NCI-H1105 (cell line): ENCODE measurements at places on chromosomes 13 and 19.

- no peak for DNase-seq
Observed at GRCh38 chr13:29884671-29885430, 34.4 kb upstream of the UBL3 start.

DNA sequence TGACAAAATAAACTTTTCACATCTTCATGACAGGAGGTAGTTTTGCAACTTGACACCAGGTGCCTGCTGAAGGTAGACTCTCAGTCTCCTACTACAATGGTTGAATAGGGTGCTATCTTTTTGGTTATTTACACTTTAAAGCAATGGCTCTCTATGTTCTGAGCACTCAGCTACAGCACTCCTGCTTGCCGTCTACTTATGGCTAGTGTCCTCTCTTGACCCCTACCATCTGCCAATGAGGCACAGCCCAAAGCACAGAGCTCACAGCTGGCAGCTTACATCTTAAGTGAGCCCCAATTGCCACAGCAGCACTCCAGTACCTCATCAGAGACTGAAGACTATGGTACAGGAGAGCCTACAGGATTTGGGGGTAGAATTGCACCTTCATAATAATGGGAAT is 11.4 kb downstream of the ZNF708 start:
- DNase-seq = no peak

GRCh38 chr19:42199440-42200115 is 17.9 kb downstream of the DEDD2 start:
- no peak for DNase-seq

- peak; percentile 100 for DNase-seq
Observed at GRCh38 chr19:47428177-47428894, 9.0 kb upstream of the MEIS3 start.

DNA sequence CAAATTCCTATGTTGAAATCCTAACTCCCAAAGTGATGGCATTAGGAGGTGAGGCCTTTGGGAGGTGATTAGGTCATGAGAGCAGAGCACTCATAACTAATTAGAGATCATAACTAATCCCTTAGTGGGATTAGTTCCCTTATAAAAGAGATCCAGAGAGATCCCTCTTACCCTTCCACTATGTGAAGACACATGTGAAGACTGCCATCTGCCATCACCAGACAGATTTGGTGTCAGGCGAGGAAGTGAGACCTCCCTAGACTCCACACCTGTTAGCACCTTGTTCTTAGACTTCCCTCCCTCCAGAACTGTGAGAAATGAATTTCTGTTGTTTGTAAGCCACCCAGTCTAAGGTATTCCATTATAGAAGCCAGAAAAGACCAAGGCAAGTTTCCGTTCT is 112.2 kb downstream of the NDFIP2 start:
- DNase-seq = no peak

DNA sequence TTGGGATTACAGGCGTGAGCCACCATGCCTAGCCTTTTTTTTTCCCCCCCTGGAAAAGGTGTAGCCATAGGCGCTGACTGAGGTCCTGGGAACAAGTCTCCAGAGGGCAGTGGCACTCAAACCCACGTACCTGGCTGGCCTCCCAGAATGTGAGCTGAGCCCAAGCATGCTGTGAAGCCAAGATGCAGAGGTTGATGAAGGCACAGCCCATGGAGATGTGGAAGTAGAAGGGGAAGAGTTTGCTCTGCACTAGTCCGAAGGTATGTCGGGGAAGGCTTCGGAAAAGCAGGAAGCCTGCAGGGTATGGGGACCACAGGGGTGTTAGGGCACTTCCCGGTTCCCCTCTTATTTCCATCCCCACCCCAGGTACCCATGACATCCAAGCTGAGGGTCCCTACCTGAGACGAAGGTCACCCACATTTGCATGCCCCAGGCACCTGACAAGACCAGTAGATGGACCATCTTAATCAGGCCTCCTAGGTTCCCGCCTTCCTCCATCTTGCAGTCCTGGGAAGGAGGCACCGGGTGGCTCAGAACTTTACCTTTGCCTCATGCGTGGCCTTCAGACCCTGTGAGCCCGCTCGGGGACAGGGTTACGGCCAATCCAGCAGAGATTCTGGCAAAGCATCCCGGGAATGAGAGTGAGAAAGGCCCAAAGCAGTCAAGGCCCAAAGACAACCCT is 805 bp downstream of the TMEM205 start:
- DNase-seq = no peak

- no peak for DNase-seq
Observed at GRCh38 chr19:57872450-57872849, 16.4 kb downstream of the ZNF814 start.

GRCh38 chr13:98326291-98326690 is 149.2 kb upstream of the RNF113B start:
- DNase-seq = no peak

GRCh38 chr19:33785795-33786194 is 10.9 kb upstream of the KCTD15 start:
- no peak for DNase-seq

DNA sequence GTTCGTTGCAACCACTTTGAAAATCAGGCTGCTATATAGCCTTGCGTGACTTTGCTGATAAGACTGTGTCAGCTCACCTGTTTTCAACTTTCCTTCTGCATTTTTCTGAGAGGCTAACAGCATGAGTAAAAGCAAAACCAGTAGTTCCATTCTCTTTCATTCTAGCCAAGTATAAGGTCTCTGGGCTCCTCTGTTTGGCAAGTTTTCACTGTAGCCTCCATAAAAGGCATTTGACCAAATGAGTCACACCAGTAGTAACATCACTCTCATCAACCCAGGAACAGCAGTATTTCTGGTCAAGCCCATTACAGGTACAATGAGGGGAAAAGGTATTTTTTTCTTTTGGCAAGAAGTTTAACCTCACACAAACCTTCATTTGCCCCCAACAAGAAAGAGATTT is 1149.8 kb upstream of the MIR17HG start:
- no peak for DNase-seq

- no peak for DNase-seq
Observed at GRCh38 chr19:53880711-53881481, 1.1 kb upstream of the PRKCG start.

- no peak for DNase-seq
Observed at GRCh38 chr13:110471833-110472162, 89.7 kb downstream of the RAB20 start.

GRCh38 chr19:15529774-15530372 is 21.5 kb downstream of the CYP4F22 start:
- no peak for DNase-seq

- no peak for DNase-seq
Observed at GRCh38 chr19:51695088-51695487, 2.0 kb downstream of the SPACA6 start.

DNA sequence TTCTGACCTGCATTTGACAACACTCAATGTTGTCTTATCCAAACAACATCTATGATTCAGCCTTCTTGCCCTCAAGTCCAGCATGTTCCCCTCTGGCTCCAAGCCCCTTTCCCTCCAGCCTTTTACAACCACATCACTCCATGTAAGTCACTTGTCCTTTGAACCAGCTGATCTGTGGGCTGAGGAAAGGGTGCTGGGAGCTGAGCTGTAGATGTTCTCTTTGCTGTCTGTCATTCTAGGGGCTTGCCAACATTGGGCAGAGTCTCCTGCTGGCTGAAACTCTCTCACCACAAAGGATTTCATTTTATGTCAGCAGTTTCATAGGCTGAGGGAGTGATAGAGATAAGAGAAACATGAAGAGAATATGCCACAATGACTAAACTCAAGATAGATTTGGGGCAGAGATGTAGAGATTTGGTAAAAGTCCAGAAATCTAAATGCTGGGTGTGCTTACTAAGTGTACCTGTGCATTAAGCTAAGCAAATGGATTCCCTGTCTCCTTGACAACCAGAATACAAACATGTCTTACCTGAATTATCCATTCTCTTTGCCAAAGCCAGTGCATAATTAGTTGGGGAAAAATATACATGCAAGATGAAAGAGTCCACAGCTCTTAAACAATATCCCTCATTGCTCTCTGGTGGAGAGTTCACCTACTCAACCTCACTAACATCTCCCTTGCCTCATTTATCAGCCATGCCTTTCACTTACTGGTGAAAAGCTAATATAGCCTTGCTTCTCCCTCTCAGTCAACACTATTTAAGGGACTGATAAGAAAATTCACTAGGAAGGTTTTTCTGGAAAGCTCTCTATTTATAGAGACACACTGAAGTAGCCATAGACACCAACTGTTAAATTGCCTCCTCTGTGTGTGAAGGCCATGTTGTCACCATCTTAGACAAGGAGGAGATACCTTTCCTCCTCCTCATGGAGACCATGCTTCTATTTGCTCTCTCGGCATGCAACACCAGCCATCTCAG is 175.5 kb upstream of the SERP2 start:
- DNase-seq = no peak
